ENCODE measurements at places on chromosomes 12 and 14.

DNA sequence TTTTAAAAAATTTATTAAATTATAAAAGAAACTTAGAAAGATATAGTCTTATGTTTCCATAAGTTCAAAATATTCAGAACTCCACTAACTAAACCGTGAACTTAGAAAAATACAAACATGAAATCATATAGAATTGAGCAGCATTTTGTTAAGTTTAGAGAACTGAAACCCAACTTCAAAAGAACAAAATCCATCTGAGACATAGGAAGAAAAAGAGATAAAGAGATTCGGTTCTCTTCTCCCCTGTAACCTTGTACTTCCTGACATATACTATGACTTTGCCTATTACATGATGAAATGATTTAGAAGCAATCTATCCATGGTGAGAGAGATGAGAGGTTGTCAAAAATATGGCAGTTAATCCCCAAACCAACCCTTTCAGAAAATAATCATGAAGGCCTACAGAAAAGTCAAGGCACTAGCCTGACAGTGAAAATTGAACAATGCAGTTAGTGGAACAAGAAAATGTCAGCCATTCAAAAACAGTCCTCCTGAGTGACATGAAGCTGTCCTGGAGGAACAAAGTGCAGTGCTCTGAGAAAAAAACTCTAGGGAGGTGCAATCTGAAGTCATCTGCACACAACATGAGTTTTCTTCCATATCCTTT, 44.0 kb downstream of the C12orf50 start:
- no peak for DNase-seq

- DNase-seq: no peak
Measured at GRCh38 chr12:75816897-75817296, 214.7 kb downstream of the PHLDA1 start.

GRCh38 chr12:131112021-131112420, 158.3 kb downstream of the ADGRD1 start:
- no peak for DNase-seq

DNA sequence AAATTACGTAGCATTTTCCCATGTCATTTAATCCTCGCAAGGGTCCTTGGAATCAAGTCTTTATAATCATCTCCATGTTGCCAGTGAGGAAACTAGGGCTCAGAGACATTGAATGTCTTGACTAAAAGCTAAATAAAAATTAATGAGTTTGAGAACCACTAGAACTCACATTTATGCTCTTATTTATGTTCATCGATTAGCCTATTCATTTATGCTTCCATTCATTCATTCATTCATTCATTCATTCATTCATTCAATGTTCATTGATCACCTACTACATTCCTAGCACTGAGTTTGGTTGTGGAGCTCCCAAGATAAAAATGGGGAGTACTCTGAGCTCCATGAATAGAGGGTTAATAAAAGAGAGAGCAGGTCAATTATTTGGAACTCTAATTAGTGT, 59.7 kb downstream of the KCNA1 start:
- no peak for DNase-seq

- no peak for DNase-seq
Measured at GRCh38 chr14:100523131-100523842, 63.9 kb downstream of the BEGAIN start.

DNA sequence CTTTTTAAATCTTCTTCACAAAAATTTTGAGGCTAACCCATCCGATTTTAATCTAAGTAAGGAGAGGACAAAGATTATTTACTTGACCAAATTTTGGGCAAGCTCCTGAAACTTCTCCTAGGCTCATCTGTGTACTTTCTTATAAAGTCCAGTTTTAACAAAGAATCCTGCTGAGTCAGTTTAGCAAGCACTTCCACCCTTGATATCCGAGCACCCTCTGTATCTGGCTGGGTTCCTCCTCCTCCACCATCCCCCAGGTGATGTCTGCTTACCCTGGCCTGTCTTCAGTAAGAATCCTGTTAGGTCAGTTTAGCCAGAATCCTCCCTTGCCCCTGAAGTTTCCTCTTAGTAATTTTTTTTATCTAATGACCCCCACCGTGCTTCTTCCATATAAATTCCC, 140.5 kb downstream of the PHLDA1 start:
- DNase-seq: no peak

DNA sequence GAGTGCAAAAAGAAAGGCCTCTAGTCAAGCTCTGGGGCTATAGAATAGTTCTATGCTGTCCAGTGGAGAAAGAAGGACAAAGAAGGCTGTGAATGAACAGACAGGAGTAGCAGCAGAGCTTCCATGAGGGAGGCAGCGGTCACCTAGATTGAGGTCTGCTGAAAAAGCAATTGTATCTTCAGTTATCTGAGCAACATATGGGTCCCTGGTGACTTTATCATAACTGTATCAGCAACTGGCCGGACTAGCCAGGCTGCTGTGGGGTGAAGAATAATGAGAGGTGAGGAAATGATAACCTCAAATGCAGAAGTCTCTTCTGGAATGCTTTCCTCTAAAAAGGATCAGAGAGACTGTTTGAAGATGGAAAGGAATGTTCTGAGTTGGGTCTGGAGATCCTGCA, 971.3 kb upstream of the TMEM132C start:
- no peak for DNase-seq

- DNase-seq: no peak
Measured at GRCh38 chr12:29599381-29599780, 101.9 kb upstream of the OVCH1 start.

DNA sequence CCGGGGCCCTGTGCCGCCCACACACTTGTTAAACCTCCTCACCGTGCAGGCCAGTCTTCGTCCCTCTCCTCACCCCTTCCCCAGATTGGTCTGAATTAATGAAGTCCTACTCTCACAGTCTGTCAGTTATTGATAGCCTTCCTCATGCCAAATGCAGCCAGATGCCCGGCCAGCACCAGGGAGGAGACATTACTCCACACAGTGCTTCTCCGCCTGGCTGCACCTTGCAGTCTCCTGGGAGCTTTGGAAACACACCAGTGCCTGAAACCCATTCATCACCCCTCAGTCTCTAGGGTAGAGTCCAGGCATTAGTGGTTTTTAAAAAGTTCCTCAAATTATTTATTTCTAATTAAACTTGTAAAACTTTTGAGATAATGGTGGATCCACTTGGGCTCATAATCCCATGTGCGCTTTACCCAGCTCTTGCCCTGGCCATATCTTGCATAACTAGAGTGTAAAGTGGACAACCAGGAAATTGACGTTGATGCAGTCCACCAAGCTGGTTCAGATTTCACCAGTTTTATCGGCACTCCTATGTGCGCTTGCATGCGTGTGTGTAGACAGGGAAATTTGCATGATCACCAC, 38.2 kb upstream of the TSPAN9 start:
- DNase-seq: no peak

DNA sequence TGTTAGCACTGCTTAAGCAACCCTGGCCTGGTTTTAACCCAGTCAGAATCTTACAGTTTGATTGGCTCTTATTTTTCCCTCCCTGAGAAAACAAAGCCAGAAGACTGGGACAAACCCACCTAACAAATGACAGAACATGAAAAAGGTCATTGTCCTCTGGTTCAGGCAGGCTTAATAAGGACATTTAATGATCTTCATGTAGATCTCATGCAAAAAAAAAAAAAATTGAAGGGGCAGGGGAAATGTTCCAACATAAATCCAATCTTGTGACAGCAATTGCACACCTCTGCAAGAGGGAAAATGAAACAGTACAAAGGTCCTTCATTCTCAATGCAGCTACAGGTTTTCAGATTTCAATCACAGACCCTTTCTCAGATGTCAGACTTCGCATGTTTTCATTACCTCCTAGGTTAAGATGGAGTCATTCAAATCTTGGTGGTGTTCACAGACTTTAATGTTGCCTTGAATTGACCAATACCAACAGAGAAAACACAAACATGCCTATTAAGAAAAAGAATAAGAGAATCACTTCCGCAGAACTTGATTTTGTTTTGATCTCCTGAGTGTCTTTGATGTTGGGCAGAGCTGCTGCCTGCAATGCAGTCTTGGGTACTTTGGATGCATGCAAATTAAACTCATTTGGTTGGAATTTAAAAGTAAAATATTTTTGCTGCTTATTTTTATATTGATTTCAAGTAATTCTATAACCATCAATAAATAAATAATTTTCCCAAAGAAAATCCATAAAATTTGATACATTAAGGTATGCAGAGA, 359.0 kb downstream of the BTG1 start:
- DNase-seq: no peak

GRCh38 chr12:39224971-39225370, 217.9 kb downstream of the KIF21A start:
- DNase-seq: no peak

GRCh38 chr12:10184261-10184843, 5.5 kb downstream of the TMEM52B start:
- no peak for DNase-seq

DNA sequence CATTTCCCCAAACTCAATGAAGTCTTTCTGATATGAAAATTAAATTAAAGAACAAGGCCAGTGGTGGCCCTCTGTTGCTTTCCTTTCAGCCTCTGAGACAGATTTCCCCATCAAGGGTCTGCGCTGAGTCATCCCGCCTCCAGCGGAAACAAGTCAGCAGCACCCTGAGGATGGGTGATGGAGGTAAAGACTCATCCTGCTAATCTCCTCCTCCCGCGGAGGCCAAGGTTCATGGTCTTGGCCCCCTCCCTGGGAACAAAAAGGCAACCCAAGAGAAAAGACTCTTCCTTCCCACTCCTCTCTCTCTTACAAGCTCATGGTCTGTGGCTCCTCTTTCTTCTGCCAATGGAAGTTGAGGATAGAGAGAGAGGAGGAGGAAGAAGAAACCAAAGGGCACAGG, 9.0 kb upstream of the NUMB start:
- DNase-seq: no peak

- DNase-seq: no peak
Measured at GRCh38 chr12:117441751-117442150, 80.3 kb upstream of the NOS1 start.

DNA sequence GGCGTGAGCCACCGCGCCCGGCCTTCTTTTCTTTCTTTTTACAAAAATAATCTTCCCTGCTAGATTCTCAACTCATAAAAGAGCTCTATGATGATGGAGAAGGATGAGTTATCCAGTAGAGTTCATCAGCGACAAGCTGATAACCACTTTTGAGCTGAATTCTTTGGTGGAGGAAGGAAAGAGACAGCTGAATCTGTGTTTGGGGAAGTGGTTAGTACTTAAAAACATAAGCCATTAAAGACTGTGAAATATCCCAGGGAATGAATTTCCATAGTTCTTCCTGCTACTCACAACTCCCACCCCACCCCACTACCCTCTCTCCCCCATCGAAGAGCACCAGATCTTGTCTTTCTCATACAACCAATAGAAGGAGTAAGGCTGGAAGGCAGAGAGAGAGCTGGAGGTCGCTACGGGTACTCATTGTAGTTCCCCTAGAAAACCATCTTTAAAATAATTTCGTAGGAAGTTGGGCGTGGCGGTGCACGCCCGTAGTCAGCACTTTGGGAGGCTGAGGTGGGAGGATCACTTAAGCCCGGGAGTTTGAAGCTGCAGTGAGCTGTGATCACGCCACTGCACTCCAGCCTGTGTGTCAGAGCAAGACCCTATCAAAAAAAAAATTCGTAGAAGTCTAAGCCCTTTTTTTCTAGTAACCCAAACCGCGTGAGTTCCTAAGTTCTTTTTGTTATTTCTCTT, 647 bp upstream of the ESPL1 start:
- DNase-seq: no peak

DNA sequence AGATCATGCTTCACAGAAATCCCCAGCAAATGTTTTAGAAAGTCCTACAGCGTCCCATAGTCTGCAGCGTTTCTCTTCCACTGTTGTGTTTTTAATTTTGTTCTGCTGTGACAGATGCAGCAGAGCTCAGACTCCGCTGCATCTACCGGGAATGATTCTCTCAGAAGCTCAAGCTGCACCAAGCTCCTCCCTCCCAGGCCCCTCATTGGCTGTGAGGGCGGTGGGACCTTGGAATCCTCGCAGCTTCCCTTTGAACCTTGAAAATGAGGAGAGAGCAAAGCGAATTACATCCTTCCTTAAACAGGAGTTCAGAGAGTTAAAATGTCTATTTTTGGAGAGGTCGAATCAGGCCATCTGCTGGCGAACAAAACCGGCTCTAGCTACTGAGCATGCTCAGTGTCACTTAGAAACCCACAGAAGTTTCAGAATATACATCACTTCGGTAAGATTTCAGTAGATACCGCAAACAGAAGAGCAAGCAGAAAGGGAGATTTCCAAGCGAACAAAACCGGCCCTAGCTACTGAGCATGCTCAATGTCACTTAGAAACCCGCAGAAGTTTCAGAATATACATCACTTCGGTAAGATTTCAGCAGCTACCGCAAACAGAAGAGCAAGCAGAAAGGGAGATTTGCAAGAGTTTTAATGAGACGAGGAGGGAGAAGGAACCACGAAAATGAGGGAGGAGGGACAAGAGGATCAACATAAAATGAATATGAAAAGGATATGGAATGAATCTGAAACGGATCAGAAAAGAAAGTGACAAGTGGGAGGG, at the start of gene ABCD2:
ABCD2 (minus strand) TSS at position 144 of the 774 bp plus-strand sequence. CDS start 188 bp downstream, outside the sequence.
- peak; percentile 62 for DNase-seq

GRCh38 chr12:90084018-90084417, 375.4 kb upstream of the ATP2B1 start:
- no peak for DNase-seq

DNA sequence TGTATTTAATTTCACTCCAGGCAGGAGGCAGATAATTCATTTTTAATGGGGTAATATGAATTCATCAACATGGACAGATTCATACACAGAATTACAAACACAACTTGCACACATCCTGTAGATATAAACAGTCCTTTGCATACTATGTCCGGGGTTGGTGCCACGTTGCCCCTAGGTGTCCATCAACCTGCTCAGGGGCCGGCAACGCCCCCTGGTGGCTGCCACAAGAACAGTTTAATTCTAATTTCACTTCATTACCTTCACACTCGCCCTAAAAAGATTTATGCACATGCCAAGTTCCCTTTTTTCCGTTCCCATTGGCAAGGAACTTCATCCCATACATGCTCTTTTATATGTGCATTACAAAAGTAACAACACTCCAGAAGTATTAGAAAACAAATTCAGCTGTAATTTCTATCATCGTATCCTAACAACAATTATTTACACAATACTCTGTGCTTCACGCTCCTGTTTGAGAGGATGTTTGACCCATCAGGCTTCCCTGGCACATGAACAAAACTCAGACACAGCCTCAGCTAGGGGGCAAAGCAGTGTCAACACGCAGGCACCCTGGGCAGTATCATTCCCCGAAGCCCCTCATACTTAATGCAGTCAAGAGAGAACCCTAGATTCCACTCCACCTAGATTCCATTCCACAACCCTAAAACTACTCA, 15.5 kb downstream of the MANSC1 start:
- peak; percentile 54 for DNase-seq
